ENCODE measurements at places on chromosomes 1 and 21.

- DNase-seq: no peak
Observed at GRCh38 chr1:150262388-150263320, 5.1 kb downstream of the CA14 start.

GRCh38 chr1:162220009-162220539, 150.6 kb downstream of the NOS1AP start:
- DNase-seq: no peak

DNA sequence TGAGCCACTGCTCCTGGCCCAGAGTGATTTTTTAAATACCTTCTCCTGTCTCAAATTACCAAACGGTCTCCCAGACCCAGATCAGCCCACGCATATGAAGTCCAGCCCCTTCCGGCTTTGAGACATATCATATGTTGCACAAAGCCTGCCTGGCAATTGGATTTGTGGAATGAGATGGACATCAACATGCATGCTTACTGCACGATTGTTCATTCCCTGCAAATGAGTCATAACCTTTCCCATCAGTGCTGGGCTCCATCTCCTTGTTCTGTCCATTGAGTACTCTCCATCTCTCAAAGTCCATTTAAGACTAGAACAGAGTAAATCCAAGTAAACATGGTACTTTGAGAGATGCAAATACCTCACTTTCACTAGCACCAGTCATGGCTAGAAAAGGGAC, 612.2 kb upstream of the USP24 start:
- DNase-seq: no peak

- DNase-seq: no peak
Observed at GRCh38 chr1:239719642-239720258, 333.4 kb downstream of the CHRM3 start.

DNA sequence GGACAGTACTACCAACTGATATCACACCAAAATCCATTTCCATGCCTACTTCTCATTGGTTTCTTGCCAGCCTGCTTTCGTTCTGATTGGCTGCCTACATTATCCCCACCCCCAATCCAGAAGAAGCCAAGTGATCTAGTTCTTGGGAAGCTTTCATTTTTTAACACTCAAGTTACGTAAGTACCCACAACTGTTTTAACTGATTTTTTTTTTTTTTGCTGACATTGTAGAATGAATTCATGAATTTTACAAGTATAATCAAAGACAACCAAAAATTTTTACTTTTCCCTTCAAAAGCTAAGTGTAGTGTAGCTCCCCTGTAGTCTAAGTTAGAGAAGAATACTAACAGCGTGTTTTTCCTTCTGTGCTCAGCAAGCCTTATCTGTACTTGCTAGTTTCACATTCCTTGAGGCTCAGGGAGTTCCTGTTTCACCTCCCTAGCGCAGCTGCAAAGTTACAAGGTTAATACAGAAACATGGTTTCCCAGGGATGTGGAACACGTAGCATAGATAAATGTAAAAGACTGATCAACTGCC, at the start of gene SLC9C2:
TSS of gene SLC9C2 (minus strand) at position 17 of the 536 bp plus-strand sequence. CDS start 1,296 bp downstream, outside the sequence.
- DNase-seq: no peak

DNA sequence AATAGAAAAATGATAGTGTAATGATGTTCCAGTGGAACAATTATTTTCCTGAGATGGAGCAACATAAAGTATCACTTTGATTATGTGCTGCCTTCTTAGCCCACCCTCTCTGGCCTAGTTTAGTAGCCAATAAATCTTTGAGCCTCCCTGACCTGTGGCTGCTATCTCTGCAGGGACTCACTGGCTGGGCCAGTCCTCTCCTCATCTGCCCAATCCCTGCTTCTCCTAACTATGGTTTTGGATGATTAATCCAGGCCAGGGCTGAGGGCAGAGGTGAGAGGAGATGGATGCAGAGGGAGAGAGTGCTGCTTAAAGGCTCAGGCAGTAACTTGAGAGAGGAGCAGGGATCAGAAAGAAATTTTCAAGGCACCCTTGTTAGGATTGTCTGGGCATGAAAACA, 89.0 kb upstream of the CD34 start:
- DNase-seq: no peak

- DNase-seq: no peak
Observed at GRCh38 chr1:115123116-115123515, 33.8 kb upstream of the TSPAN2 start.

DNA sequence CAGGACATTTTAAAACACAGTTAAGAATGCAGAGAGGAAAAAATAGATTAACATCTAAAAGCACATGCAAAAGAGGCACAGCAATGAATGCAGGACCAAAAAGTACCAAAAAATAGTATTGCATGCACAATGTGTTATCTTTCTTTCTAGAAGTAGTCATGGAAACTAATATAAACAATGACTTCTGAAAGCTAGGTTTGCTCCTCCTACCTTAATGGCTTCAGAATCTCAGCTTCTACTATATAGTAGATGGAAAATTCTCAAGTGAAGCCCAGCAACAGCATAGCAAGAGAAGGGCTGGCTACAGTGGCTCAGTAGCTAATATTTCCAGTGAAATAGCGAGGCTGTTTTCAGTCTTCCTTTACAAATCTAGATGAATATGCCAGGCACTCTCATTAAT, 125.1 kb downstream of the CRB1 start:
- no peak for DNase-seq

DNA sequence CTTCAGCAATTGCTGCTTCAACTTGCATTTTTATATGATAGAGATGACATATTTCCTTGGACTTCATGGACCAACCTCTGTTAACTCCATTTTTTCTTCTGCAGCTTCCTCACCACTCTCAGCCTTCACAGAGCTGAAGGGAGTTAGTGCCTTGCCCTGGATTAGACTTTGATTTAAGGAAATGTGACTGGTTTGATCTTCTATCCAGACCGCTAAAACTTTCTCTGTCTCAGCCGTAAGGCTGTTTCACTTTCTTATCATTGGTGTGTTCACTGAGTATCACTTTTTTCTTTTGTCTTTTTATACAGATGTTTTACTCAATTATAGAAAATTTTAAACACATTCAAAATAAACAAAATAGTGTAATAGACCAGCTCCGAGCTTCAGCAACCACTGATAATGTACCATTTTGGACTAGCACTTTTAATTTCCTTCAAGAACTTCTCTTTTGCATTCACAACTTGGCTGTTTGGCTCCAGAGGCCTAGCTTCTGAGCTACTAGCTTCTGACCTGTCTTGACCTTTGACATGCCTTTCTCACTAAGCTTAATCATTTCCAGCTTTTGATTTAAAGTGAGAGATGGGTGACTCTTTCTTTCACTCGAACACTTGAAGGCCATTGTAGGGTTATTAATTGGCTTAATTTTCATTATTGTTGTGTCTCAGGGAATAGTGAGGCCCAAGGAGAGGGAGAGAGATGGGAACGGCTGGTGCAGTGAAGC, 9.3 kb downstream of the NEK7 start:
- no peak for DNase-seq

DNA sequence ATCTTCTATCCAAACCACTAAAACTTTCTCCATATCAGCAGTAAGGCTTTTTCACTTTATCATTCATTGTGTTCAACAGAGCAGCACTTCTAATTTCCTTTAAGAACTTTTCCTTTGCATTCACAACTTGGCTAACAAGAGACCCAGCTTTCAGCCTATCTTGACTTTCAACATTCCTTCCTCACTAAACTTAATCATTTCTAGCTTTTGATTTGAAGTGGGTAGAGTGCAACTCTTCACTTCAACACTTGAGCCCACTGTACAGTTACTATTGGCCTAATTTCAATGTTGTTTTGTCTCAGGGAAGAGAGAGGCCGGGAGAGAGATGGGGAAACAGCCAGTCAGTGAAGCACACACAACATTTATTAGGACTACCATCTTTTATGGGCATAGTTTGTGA, 2.0 kb downstream of the UBE2G2 start:
- DNase-seq: no peak

GRCh38 chr1:87358219-87358618, 29.5 kb downstream of the LMO4 start:
- DNase-seq: no peak

DNA sequence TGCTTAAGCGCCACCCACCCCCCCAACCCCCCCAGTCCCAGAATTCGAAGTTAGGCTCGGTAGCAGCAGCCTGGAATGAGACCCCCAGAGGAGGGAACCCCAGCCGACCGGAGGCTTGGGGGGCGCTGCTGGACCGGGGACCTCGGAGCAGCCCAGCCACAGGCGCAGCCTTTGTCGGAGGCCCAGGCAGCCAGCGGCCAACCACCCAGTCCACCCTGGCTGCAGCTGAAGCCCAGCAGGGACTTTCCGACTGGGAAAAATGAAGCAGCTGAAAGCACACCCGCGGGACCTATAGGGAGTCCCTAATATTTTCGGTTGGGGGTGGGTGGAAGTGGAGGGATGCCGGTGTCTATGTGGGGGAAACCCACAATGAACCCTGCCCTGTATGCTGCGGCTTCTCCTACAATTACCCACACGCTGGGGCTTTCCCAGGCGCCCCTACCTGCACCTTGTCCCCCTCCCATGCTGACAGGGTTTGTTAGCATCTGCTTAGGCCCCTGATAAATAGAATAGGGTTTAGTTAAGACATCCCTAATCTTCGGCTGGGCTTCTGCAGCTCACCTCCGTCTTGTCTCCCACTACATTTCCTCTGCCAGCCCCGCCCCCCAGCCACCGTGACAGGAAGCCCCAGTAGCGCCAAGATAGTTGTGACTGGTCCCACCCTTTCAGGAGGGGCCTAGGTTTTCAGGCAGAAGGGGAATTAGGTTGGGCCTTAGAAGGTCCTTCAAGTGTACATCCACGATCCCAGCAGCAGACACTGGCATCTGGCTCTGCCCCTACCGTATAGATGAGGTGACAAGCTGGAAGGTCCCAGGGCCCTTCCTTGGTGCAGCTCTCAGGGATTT, 838 bp downstream of the CCDC28B start:
- peak; percentile 83 for DNase-seq

- DNase-seq: no peak
Observed at GRCh38 chr1:165896277-165896676, 68.9 kb downstream of the UCK2 start.

DNA sequence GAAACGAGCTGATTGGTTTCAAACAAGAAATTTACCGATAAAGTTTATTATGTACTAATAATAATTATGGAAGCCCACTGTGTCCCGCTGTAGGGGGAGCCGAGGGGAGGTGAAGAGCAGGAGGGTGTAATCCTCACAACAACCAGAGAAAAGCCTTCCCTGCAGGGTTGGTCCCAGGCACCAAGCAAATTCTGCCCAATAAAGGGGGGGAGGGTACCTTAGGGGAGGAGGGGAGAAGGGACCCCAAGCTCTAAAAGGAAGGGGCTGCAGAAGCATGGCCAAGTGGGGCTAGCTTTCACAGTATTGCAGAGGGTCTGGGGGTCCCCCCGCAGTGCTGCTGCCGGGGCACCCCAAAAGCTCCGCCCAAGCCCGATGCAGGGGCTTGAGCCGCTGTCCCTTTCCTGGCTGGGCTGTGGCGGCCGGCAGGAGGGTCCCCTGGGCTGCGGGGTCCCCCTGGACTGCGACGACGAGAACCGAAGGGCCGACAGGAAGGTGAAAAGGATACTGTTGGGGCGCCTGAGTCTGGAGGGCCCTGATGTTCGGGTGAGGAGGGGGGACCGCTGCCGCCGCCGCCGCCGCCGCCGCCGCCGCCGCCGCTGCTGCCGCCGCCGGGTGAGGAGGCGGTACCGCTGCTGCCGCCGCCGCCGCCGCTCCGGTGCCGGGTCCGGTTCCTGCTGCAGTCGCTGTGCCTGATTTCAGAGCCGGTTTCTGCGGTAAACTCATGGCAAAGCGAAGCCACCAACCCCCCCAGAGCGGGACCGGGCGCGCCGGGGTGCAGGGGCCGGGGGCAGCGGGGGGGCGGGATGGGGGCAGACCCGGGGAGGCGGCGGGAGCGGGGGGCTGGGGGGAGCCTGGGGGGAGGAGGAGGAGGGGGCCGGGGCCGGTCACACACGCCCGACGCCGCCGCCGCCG, 771 bp downstream of the EIF4G3 start:
- peak; percentile 65 for DNase-seq

GRCh38 chr1:167486090-167486824, 32.1 kb downstream of the CD247 start:
- DNase-seq: no peak

GRCh38 chr1:167798952-167799351, 77.2 kb downstream of the MPZL1 start:
- DNase-seq: no peak

DNA sequence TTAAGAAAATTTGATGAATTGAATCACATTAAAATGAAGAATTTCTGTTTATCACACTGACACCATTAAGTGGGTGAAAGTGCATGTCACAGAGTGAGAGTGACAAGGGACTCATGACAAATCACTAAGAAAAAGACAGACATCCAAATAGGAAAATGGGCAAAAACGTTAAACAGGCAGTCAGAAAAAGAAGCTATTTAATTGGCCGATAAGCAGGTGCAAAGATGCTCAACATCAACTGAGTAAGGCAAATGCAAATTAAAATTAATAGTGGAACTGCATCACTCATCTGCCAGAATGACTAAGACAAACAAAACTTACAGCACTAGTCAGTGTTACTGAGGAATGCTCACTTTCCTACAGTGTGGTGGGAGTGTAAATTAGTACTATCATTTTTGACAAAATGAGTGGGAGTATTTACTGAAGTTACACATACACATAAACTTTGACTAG, 39.2 kb upstream of the RUNX1 start:
- DNase-seq: no peak
